ENCODE measurements at places on chromosomes 7 and 10.

DNA sequence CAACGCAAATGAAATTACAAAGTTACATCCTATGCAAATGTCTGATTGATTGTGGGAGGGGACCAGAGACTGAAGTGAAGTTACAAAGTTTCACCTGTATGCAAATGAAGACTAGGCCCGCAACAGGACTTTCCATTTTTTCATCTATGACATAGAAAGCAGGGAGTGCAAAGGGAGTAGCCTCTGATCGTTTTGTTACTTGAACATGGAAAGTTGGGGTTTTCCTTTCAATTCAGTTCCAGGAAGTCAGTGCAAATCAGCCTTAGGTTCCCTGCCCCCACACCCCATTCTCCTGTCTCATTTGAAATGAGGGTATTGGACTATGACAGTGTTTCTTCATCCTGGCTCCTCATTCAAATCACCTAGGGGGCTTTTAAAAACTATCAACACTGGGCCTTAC lies 96.9 kb upstream of the HABP2 start:
- DNase-seq = no peak

GRCh38 chr7:41487229-41487940 lies 215.5 kb downstream of the INHBA start:
- DNase-seq = no peak

- no peak for DNase-seq
These were observed 50.8 kb upstream of the RSU1 start for GRCh38 chr10:16867990-16868389.

DNA sequence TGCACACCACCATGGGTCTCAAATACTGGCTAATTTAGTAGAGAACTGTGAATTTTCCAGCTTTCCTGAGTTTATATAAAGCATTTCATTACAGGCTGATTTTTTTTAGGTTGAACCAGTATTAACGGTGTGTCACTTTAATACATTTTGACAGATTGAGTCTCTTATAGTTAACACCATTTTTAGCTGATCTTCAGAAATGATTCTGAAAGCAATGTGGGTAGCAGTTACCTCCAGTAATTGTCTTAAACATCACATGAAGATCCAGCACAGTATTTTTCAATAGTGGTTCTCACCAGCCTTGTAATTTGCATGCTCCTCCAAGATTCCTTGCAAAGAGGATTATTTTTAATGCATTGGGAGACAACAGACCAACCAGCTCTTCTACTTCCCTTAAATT lies 693.6 kb downstream of the PHTF2 start:
- DNase-seq = no peak

DNA sequence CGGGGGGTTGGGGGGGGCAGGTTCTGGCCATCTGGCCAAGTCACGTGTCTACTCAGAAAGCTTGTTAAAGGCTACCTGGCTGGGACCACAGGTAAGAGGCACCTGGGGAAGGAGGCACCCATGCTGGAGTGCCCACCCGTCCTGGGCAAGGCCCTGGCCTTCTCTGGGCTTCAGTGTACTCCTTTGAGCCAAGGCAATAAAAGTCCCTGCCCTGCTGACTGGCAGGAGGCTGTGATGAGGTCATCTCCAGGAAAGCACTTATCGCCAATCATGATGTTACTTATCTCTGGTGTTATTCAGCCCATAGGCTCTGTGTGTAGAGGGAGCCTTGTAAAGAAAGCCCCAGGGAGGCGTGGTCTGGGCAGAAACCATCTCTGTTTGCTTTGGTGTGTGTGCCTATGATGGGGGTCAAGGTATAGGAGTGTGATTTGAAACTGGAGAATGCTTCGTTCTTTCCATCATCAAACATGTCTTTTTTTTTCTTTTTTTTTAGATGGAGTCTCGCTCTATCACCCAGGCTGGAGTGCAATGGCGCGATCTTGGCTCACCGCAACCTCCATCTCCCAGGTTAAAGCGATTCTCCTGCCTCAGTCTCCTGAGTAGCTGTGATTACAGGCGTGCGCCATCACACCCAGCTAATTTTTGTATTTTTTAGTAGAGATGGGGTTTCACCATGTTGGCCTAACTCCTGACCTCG lies 2.5 kb upstream of the CLDN4 start:
- peak; percentile 21 for DNase-seq

DNA sequence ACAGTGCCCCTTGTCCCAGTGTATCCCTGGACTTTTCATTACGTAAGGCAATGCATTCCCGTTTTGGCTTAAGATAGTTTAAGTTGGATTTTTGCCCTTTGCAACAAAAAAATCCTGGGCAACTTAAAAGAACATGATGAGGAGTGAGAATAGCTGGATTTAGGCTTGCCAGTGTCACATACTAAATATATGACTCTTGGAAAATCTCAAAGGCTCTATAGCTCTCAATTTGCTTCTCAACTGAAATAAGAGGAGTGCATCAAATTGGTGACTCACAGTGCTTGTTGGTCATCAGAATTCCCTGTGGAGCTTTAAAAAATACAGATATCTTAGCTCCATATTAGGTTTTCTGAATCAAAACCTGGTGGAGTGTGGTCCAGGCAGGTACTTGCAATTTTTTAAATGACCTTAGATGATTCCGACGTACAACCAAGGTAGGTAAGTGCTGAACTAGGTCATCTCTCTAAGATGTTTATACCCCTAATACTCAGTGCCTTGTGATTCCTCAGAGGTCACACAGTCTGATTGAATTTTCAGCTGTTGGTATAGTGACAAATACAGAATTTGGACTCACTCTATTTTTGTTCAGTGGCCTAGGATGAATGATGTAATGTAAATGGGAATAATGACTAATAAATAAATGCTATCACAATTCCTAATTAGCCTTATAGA lies 33.9 kb upstream of the ORC5 start:
- DNase-seq = no peak

DNA sequence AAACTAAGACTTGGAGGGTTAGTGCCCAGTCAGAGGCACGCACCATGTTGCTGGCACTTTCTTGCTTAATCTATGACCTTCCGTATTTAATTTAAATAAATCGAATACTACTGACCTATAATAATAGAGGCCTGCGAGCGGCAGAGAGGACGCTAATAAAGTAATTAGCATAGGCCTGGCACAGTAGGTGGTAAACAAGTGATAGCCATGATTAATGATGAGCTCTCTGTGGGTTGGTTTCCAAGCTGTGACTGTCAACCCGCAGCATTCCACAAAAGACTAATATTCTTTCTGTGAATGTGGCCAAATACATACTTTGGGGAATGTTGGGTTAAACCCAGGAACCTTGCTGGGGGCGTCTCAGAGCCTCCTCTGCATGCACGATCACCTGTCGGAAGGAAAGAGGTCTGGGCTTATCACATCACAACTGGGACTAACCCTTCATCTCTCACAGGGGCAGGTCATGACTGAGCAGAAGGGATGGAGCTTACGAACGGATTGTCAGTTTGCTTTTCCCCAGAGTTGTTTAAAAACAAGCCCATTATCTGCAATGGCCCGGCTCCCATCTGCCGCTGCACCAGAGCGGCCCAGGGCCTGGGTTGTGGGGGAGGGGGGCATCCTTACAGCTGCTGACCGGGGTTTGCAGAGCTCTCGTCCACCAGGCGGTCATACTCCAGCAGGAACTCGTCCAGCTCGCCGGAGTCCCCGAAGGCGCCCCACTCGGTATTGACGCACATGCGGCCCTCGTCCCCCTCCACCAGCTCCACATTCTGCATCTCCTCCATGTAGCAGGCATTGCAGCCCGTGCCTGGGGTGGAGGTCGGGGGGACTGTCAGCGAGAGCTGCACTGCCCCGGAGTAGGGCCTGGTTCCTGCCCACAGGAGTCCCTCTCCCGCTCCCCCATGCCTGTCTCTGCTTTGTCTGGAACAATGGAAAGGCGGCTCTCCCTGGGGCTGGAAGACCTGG lies 6.2 kb upstream of the MYL7 start:
- DNase-seq = no peak

- no peak for DNase-seq
These were observed 560.2 kb downstream of the KCNMA1 start for GRCh38 chr10:77077316-77077945.

DNA sequence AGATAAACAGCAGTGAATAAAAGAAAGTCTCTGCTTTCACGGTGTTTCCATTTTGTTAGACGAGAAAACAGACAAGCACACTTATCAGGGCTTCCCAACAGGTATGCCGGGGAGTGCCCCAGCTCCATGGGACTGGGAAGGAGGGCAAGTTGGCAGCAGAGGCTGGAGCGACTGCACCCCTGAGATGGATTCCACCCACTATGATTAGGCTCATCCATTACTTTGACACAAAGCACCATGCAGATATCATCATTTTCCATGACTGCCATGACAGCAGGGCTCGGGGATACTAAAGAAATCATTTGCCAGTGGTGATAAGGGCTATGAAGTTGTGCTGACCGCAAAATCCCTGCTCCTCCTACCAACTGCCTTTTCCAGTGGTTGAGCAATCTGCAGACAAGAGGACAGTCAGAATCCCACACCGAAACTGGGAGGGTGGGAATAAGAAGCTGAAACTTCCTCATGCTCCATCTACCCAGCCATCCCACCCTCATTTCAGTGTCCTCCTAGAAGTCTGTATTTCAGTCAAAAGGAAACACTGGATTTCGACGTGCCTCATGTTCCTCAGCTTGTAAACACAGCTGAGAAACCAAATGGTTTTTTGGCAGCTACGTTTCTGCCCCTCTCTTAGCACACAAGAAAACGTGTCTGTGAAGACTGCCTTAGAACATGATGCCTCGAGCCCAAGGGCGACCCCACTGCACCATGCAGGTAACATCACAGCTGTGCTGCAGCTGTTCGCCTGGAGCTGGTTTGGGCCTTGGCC lies 15.5 kb downstream of the CREB3L2 start:
- no peak for DNase-seq

- DNase-seq = no peak
These were observed 139.4 kb upstream of the PHYHIPL start for GRCh38 chr10:59037018-59037389.

DNA sequence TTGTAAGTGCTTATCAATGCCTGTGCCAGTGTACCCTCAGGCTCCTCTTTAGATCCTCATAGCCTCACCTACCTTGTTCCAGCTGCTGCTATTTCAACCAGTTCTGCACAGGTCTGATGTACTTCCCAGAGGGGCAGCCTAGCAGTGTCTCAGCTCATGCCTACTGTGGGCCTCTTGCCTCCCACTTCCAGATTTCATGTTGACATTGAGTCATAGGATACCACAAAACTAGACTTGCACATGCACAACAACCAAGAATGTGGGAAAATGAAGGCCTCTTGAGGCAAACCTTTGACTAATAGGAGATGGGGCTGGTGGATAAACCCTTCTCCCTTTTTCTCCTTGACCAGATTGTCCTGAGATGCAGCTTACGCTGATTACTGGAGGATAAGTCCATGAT lies 31.0 kb downstream of the PON3 start:
- no peak for DNase-seq

DNA sequence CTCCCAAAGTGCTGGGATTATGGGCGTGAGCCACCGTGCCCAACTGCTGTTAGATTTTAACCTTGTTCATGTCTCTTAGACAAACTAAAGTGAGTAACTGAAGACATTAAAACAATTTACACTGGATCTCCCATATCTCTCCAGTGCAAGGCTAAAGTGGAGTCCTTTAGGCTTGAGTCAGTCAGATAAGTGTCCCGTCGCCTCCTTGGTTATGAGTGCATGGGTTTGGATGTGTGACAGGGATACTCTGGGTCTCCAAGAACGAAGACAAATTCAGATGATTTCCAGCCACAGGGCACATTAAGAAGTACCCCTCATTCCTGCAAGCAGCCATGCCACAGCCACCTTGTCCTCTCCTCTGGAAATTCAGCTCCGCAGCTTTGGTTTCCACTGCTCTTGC lies 66.1 kb upstream of the PDZD8 start:
- DNase-seq = no peak

DNA sequence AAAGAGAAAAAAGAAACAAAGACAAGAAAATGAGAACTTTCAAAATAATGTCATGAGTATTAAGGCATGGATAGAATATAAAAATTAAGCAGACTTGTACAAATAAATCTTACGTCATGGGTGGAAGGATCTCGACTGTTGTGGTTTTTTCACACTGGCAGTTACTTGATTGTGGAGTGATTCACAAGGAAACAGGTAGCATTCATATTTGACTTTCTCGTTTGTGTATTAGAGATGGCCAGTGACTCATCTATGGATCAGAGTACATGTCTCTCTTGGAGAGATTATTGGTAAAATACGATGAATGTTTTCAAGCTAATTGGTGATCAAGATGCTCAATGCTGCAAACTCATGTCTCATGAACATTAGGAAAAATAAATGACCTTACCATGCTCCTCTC lies 564.3 kb downstream of the GATA3 start:
- no peak for DNase-seq

DNA sequence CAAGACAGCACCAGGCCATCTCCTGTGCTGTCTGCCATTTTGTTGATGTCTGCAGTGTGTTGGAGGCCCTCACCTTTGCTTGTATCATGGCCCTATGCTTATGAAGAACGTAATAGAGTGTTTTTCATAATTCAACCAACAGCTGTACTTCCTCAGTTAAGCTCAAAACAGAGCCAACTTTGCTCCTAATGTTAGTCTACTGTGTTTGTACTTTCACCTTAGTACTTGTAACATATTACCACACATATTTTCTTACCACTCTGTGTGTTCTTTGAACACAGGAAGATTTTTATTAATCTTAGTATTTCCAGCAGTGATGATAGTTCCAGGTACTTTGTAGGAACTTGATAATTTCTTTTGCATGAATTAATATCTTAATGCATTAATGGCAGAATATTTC lies 5.9 kb downstream of the ZNF33A start:
- no peak for DNase-seq

- DNase-seq = no peak
These were observed 110.8 kb upstream of the LRGUK start for GRCh38 chr7:134016223-134016941.

DNA sequence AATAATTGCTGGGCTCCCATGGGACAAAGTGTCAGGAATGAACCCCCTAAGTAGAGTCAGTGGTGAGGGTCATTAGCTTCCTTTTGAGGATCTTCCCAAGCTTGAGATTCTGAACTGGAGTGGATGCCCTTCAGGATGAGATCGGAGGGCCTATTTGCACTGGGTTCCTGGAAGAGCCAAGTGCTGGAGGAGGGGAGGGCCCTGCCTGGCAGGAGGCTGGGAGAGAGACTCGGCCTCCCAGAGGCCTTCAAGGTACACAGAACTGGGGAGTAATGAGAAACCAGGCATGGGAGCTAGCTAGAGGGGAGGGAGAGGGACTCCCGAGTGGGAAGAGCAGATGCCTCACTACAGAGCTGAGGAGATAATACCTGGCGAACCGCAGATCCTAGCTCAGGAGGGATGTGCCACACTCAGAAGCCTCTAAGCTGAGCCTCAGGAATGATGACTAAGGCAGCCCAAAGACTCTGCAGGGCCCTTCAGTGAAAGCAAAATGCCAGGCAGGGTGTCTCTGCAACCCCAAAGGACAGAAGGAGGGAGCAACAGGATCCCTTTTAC lies 9.4 kb downstream of the PDAP1 start:
- DNase-seq = no peak

DNA sequence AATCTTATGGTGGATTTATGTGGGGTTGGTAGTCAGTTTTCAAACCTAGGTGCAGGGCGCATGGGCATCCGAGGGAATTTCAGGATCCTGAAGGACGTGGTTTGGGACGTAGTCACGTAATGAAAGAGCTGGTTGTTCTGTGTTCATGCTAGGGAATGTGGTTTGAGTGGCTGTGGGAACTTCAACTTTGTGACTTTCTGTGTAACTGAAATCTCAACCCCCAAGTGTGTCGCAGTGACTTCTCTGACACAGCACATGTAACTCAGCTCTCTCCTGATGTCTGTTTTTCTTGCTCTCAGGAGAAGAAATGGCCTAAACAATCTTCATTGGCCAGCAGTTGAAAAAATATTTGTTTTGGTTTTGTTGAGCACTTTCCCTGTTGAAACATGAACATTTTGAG lies 199.0 kb downstream of the PTEN start:
- no peak for DNase-seq
